ENCODE measurements at places on chromosomes 2 and 18.
A peak's percentile ranks its signal among the peaks of the same experiment; 100 is the strongest.

DNA sequence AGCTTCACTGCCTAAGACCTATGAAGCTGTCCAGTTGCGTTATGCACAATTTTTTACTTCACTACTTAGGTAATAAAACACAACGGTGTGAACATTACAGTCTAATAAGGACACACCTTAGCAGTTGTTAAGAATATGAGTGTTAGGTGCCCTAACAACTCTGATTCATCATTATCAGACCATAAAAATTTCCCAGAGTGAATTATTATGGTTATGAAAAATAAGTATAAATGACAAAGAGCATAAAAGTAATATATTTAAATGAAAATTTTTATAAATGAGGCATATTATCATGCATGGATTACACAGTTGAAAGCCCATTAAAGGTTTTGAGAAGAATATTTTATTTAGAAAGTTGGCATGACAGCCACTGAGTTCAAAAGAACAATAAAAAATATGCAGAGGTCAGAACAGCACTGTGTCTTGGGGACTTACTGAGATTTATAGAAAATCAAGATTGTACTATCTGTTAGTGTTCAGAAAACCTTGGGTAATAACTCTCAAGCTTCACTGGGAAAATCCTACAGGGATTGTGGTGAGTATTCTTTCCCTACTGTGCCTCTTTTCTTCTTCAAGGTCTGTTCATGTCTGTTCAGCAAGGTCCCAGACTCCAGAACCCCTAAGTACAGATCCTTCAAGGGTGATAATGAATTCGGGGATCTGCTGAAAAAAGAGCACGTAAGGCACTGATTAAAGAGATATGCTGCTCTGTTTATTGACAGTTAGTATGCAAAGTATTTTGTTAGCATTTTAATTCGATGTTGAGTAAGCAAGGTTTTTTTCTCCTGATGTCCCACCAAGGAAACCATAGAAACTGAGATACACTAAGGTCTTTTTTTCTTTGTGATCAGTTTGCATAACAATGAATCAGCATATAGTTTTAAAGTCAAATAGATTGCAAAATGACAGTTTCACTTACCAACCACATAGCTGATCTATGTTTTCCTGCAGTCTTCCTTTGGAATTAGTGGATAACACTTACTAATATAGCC lies 250.0 kb downstream of the DSEL start:
- peak; percentile 65 for DNase-seq

DNA sequence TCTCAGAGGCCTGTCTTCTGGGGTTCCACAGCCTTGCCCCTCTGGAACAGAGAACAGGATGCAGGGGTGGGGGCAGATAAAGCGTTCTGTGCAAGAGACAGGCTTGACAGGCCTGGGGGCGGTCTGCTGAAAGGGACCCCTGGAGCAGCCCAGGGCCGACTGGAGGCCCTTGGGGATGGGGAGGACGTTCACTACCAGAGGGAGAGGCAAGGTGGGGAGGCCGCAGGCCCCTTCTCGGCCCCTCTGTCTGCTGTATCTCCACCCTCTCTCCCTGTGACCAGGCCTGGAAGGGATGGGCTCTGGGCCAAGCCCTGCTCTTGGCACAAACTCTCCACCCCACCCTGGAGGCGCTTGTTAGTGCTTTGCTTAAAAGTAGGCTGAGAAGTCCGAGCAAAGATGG lies 27.3 kb upstream of the INHBB start:
- no peak for DNase-seq

GRCh38 chr18:44681076-44681970 lies 635 bp downstream of the SETBP1 start:
- DNase-seq = no peak

DNA sequence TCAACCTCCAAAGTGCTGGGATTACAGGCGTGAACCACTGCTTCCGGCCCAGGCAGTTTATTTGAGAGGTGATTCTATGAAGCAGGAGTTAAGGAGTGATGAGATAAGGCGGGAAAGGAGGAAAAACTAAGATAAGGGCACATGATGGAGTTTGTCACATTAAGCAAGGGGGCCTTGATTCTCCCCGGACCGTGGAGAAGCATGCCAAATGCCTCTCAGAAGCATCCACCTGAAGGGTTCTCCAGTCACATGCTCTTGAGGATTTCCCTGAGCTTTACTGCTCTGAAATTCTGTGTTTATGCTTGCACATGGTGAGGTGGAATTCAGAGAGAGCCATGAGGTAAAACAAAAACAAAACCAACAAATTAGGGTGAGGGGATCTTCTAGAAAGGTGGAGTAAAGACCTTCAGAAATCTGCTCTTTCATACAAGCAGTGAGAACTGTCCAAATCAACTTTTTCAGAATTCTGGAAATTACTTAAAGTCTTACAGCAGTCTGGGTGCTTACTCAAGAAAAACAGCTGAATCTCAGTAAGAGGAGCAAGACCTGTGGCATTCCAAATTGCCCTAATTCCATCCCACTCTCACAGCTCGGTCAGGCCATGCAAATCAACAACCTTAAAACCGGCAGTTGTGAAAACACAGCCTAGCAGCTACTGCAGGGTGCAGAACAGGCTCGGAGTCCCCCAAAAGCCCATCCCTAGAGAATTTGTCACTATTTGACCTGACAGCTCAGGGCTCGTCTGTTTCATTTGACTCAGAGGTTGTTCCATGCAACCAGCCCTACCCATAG lies 69.1 kb upstream of the CTLA4 start:
- DNase-seq = no peak

GRCh38 chr2:86249579-86250391 lies 50.5 kb downstream of the MRPL35 start:
- peak; percentile 79 for DNase-seq

- no peak for DNase-seq
These were observed 7.6 kb upstream of the ESPNL start for GRCh38 chr2:238092486-238093035.

DNA sequence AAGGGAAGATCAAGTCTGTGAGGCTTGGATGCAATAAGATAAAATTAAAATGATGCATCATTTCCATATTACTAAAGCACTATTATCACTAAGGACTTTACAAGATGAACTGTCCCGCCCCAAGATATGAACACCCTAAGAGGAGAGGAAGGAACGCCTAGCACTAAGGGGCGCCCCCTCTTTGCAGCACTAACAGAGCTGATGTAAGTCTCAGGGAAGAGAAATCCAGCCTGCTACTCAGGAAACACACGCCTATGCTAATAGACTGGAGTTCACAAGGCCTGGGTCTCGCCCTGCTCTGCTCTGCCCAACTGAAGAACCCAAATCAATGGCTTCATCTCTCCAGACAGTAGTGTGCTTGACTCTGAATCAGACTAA lies 6.1 kb downstream of the INO80C start:
- DNase-seq = no peak

- DNase-seq = no peak
These were observed 422.7 kb downstream of the TGIF1 start for GRCh38 chr18:3872641-3873040.

GRCh38 chr2:180203972-180204371 lies 196.9 kb upstream of the CWC22 start:
- DNase-seq = peak; percentile 82

GRCh38 chr2:128736689-128737545 lies 418.2 kb upstream of the HS6ST1 start:
- DNase-seq = peak; percentile 49

GRCh38 chr2:2328848-2329247 lies 2.2 kb downstream of the MYT1L start:
- DNase-seq = no peak

GRCh38 chr2:2826621-2827020 lies 495.5 kb upstream of the MYT1L start:
- DNase-seq = no peak

GRCh38 chr2:46097714-46098480 lies 199.3 kb upstream of the EPAS1 start:
- peak; percentile 92 for DNase-seq

GRCh38 chr2:162838136-162838497 lies 450 bp downstream of the KCNH7 start:
- DNase-seq = no peak

- no peak for DNase-seq
These were observed at the start of gene RIT2 for GRCh38 chr18:43115076-43115921. Gene RIT2 (minus strand): TSS chr18:43115685.

GRCh38 chr2:120934574-120935338 lies 199.1 kb downstream of the GLI2 start:
- DNase-seq = peak; percentile 82

DNA sequence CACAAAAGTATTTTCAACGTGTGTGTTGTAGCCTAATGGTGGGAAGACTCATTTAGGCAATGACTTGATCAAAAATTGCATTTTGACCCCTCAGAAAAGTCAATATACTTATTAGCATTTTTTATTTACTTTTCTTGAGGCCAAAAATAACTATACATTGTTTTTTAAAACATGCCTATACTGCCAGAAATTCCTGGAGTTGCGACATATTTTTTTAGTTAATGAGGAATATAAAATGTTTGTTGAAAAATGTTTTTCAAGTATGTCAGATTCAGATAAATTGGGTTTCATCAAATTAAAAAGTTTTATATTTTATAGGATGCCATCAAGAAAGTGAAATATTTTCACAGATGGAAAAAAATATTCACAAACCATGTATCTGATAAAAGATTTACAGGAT lies 39.6 kb downstream of the R3HDM1 start:
- no peak for DNase-seq

GRCh38 chr2:105890111-105890510 lies 145.4 kb downstream of the NCK2 start:
- no peak for DNase-seq

DNA sequence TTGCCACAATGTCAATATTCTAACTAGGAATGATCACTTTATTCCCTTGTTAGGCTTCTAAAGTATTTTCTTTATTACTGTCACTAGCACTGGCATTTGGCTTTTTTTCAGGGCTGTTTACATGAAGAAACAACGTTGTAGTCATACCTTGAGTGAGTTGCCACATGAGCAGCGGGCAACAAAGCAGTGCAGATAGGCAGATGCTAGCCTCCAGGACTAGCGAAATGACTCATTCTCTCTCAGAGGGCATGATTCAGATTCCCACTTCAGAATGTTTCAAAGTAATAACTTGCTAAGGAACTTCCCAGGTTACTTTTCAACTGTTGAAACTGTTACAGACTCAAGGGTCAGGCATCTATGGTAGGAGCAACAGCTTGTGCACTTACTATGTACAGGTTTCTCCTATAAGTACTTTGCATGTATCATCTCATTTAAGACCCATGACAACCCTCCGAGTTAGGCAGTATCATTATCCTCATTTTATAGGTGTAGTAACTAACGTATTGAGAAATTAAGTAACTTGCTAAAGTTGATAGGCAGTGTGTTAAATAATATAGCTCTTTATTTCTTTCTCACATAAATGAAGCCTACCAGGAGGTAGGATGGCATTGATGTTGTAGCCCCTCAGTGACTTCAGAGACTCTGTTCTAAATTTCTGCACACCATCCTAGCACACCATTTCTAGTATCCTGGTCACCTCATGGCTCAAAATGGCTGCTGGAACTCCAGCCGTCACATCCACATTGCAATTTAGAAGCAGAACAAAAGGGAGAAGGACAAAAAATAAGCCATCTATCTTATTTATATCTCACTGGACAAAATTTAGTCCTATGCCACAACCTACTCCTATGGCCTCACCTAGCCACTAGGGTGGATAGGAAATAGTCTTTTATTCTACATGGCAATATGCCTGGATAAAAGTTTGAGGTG lies 83.3 kb downstream of the ICOS start:
- peak; percentile 96 for DNase-seq

- DNase-seq = no peak
These were observed 97.3 kb downstream of the ACAA2 start for GRCh38 chr18:49716035-49716434.

- DNase-seq = no peak
These were observed 48.4 kb downstream of the TMEM17 start for GRCh38 chr2:62457556-62457955.

DNA sequence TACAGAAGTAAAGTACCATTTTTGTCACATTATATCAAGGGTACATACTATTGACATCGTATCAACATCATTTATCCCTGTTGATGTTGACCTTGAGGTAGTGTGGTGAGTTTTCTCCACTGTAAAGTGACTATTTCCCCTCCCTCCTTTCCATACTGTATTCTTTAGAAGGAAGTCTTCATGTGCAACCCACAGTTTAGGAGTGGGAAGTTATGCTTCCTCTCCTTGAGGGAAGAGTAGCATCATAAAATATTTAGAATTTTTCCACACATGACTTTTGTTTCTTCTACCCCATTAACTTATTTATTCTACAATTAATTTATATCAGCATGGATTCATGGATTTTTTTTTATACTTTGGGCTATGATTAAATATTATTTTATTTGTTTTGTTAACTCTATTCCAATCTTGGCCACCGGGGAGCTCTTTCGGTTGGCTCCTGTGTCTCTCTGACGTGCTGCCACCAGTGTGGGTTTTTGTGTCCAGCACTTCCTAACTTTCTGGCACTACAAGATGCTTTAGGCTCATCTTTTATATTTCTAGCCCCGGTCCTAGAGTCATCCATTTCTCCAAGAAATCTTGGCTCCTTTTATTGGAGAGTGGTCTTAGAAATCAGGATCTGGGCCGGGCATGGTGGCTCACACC lies 19.0 kb downstream of the AQP12B start:
- DNase-seq = no peak

DNA sequence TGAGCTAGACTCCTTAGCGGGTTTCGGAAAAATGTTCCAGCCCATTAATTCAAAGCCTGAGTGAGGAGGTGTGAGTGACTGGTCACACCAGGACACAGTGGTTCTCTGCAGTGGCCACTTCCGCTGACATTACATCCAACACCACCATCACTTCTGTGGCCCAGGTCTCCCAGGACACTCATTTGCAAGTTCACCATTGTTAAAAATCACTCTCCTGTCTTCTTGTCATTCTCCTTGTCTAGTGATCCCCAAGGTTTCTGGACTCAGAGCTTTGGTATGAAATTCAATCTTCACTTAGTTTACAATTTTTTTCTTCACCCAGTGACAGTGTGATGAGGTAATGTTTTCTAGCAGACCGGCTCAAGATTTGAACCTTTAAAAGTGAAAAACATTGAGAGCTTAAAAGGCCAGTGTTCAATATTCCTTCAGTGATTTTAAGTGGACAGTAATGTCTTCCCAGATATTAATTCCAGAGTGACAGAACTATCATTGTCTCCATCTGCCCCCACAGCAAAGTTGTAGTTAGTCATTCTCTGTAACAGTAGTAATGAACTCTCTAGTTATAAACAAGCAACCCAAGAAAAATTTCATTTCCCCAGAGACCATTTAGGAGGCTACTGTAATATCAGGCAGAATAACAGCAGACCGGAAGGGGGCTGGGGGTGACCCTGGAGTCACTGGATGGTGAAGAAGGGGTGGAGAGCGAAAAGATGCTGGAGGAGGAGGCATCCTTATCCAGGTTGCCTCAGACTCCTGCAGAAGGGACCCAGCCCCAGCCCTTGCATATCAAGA lies 164.9 kb downstream of the GFPT1 start:
- no peak for DNase-seq

- peak; percentile 90 for DNase-seq
These were observed 16.0 kb downstream of the ASPRV1 start for GRCh38 chr2:69945441-69945840.

GRCh38 chr2:171180229-171180930 lies 19.7 kb upstream of the TLK1 start:
- no peak for DNase-seq

All from mammary epithelial cell (primary cell).